EL (cell line): ENCODE measurements at places on chromosomes 1 and 21.
A peak's percentile ranks its signal among the peaks of the same experiment; 100 is the strongest.

- DNase-seq: no peak
Measured at GRCh38 chr21:25330266-25330665, 277.0 kb downstream of the MRPL39 start.

DNA sequence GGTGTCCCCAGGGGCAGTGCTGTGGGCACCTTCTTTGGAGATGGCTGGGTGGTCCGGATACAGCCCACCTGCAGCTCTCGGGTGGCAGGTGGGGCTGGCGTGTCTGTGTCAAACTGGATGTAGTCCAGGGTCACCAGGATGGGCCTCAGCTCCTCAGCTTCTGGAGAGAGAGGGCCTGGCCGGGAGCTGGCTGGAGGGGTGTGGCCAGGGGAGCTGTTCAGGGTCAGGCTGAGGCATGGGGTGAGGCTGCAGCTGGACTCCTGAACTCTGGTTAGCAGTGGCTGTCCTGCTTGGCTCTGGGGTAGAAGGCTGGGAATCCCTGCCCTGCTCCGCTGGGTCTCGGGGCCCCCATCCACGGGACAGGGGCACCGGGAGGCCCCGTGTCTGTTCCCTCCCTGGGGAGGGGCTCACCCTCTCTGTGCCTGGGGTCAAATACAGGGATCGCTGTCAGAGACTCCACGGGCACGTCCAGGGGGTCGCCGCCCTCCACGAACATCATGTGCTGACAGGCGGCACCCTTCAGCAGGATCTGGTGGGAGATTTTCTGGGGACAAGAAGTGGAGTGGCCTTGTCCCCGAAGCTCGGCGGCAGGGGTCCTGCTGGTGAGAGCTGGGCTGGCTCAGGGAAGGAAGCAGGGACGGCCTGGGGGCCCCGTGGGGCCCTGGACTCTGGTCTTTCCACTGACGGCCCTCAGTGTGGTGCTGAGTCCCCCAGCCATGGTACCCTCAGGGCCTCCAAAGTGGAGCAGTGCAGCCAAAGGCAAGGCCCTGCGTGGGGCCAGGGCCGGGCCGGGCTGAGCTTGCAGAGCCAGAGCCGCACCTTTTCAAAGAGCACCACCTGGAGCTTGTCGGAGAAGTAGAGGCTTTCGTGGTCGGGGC, 4.1 kb upstream of the TMEM52 start:
- DNase-seq: no peak

DNA sequence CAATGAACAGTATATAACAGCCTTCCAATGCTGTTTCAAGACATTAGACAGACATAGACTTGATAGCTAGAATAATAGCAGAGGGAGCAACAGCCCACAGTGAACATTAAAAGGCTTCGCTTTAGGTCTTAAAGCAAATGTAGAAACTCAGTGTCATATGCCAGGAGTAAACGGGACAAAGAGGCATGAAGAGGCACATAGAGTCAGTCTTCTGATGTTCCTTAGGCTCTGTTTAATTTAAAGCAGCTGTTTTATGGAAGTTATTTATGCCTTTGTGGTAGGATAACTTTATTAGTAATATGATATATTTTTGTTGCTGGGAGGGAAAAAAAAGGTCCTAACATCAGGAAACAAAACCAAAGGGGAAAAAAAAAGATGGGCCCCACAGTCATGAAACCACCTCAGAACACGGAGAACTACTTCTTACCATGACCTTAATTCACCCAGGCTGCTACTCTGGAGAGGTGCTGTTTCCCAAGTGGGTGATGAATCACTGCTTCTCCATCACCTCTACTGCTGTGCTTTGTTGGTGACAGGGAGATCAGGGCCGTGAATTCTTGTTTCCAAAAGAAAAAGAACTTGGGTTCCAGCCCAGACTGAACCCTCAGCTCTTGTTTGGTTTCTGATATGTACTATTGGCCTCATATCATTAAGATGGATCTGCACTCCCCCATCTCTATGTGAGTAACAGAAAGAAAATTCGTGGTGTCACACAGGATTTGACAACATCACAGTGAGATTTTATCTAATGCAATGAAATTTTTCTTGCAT, 616.9 kb downstream of the KIF26B start:
- peak; percentile 91 for DNase-seq

DNA sequence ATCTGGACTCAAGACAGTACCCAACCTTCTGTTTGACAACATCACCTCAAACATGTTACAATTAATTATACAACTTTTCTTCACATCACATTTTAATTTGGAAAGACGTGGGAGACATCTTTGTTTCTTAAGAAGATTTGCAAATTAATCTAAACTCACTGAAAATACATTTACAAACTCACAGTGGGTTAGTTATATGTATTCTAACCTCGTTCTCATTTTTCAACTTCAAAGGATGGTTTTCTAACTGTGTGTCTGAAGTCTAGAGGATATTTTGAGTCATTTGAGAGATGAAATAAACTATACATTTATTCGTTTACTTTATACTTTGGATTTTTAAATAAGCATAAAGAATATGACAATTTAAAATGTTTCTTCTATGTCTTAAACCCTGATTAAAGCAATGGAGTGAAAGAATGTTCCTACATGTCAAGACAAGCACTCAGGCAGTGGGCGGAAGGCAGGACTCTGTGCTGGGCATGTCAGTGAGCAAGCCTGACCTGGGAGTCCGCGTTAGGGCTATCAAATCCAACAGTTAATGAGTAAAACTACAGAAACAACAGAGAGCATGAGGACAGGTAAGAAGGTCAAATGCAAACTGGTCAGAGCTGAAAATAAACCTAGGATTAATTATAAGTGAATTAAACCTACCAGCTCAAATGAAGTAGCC, 76.5 kb upstream of the CTTNBP2NL start:
- DNase-seq: no peak

- DNase-seq: peak; percentile 65
Measured at GRCh38 chr1:61851849-61852669, 109.8 kb downstream of the PATJ start.

DNA sequence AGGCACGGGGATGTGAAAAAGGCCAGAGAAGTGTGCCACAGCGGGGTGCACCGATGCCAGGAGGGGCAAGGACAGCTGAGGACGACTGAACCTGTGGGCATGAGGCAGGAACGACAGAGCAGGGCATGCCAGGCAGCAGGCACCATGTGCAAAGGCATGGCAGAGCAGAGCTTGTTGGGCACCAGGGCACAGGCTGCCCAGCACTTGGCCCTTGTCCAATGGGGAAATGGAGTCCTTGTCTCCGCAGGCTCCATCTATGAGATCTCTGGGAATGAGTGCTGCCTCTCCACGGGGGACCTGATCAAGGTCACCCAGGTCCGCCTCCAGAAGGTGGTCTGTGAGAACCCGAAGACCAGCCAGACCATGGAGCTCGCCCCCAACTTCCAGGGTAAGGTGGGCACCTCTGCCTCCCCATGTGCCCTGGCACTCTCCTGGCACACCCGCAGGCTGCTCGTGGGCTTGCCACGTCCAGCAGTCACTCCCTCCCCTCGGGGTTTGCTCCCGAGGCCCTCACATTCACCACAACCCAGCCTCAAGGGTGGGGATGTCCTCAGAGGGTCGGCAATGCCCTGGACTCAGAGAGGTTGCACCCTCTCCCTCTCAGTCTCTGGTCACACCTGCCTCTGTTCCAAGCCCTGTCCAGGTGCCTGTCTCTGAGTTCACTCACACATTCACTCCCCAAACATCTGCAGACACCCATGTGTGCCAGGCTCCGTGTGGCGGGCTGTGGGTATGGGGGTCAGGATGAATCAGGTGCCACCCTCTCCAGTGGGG, 4.2 kb downstream of the THEMIS2 start:
- DNase-seq: no peak

GRCh38 chr1:35773711-35774110, 3.9 kb upstream of the CLSPN start:
- no peak for DNase-seq

DNA sequence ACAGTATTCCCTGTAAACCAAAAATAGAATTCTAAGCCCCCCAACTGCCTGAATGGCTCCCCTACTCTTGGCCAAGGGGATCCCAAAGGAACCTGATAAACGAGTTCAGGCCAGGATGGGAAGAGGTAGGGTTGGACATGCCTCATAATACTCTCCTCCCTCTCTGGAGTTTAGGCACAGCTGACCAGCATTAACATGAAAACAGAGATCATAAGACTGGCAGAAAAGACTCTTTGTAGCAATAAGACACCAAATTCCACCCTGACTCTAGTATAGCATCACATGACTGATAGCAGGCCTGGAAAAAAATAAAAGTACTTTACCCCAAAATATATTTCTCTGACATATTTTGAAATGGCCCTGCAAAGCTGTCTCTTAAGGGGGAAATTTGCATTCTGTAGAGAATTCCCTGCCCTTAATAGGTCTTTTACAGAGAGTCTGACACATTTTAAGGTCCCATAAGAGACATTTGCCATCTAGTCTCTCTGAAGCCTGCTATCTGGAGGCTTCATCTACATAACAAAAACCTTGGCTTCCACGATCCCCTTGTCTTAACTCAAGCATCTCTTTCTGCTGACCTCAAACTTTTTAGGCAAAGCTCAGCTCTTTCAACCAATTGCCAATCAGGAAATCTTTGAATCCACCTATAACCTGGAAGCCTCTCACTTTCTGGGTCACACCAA, 55.9 kb downstream of the SIK1 start:
- DNase-seq: no peak

- no peak for DNase-seq
Measured at GRCh38 chr1:60386249-60386648, 312.7 kb upstream of the C1orf87 start.

- DNase-seq: no peak
Measured at GRCh38 chr1:109917051-109917767, 6.6 kb downstream of the CSF1 start.

DNA sequence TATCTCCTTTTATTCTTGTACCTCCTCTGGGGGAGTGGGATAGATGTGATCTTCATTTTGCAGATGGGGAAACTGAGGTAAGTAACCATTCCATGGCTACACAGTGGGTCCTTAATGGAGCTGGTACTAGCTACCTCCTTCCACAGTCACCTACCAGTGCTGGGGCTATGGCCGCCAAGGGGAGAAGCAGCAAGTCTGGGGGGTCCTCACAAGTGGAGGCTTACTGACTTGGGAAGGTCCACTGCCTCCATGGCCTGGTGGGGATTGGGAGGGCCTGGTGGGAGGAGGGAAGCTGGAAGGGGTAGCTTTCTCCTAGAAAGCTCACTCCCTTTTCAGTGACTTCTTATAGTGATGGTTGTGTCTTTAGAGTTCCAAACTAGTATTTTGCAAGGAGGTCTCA, 5.9 kb upstream of the FOXO6 start:
- DNase-seq: no peak

- DNase-seq: peak; percentile 76
Measured at GRCh38 chr1:200317236-200317635, 92.6 kb downstream of the ZNF281 start.

DNA sequence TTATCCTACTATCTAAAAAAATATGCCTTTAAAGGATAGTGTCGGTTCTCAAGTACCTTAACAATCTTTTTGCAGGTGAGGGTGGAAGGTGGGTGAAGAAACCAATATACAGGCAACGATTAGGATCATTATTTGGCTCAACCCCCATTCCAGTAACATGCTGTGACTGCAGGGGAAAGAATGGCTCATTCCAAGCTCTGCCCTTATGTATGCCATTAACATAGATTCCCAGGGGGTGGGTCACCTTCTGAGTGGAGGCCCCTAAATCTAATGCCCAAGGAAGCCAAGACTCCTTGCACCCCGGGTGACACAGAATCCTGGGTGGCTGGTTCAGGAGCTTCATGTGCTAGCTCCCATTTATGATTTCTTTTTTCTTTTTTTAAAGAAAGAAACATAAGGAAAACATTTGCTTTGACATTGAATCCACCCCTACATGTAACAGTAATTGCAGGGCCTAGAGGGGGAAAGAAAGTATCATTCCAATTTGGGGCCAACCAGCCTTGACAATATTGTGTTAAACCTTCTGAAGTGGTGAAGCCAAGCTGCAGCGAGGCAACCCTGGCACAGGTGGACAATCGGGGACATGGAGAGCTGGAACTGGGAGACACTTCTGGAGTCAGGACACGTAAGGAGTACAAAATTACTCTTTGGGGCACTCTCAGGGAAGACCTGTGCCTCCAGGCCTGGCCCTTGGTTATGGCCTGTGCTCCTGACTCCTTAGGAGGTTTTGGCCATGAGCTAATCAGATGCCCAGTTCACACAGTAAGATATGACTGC, 200.3 kb downstream of the PBX1 start:
- no peak for DNase-seq

- DNase-seq: no peak
Measured at GRCh38 chr21:41712201-41712600, 54.7 kb downstream of the RIPK4 start.
